ENCODE measurements at places on chromosomes 16 and 17. TPM values are rescaled to one million over a fixed set of nuclear protein-coding genes. Genes with fewer than 3 reads are reported as not detected.

CMTM2 gene
- total RNA-seq: not detected

GRCh38 chr16:69616082-69616481 lies 50.3 kb downstream of the NFAT5 start:
- no peak for DNase-seq

CA4 gene
- not detected for total RNA-seq

DNA sequence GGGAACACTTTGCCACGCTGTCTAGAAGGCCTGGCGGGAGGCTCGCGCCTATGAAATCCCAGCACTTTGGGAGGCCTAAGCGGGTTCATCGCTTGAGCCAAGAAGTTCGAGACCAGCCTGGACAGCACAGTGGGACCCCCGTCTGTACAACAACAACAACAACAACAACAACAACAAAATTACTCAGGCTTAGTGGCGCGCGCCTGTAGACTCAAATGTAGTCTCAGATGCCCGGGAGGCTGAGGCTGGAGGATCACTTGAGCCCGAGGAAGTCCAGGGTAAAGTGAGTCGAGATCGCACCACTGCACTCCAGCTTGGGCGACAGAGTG lies 297 bp upstream of the SLFN13 start:
- DNase-seq: no peak

DNA sequence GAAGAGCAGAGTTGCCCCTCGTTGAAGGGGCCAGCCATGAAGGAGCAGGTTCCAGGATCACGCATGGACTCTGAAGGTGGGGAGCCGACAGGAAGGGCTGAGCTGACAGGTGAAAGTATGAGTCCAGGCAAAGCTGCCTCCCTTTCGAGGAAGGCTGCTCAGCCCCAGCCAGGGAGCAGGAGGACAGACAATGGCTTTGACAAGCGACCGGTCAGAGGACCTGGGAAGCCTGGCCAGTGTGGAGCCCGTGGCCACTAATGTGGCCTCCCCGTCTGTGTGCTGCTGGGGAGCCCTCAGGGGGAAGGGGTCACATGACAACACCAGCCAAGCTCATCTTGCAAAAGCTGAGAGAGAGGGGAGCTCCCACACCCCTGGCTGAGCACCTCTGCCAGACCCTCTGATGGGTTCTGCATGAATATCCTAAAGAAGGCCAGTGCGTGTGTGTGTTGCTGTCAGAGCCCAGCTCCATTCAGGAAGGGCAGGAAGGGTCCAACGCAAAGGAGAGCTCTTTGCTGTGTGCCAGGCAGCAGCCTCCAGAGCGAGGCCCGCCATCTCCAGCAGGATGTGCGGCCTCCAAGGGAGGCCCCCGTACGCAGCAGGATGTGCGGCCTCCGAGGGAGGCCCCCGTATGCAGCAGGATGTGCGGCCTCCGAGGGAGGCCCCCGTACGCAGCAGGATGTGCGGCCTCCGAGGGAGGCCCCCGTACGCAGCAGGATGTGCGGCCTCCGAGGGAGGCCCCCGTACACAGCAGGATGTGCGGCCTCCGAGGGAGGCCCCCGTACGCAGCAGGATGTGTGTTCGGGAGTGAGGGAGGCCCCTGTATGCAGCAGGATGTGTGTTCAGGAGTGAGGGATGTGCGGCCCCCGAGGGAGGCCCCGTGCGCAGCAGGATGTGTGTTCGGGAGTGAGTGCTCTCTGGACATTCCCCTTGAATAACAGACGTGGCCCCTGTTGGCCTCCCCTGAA lies 102.1 kb upstream of the CHMP6 start:
- DNase-seq: peak; percentile 58
